Stimulated activated CD8-positive, alpha-beta memory T cell treated with anti-CD3 and anti-CD28 coated beads, Interleukin-4, amount 100 ng/mL, for 1 hour (primary cell): ENCODE measurements at places on chromosomes 5 and 9.

DNA sequence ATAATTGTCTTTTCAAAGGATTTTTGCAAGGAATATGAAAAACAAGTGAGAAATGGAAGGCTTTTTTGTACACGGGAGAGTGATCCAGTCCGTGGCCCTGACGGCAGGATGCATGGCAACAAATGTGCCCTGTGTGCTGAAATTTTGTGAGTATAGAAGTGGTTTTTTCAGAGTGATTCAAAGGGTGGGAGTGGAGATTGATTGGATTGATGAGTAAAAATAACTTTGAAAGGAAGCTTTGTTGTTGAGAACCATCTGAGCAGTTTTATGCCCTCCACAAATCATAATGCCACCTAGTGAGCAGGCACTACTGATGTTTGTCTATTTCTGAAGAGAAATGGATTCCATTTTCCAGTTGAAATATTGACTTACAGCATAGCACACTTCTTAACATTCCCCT is 30.6 kb downstream of the SPINK5 start:
- DNase-seq: no peak

DNA sequence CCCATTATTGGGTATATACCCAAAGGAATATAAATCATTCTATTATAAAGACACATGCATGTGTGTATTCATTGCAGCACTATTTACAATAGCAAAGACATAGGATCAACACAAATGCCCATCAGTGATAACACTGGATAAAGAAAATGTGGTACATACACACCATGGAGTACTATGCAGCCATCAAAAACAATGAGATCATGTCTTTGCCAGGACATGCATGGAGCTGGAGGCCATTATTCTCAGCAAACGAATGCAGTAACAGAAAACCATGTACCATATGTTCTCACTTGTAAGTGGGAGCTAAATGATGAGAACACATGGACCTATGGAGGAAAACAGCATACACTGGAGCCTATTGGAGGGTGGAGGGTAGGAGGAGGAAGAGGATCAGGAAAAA is 402.4 kb downstream of the CSNK1G3 start:
- DNase-seq: no peak

DNA sequence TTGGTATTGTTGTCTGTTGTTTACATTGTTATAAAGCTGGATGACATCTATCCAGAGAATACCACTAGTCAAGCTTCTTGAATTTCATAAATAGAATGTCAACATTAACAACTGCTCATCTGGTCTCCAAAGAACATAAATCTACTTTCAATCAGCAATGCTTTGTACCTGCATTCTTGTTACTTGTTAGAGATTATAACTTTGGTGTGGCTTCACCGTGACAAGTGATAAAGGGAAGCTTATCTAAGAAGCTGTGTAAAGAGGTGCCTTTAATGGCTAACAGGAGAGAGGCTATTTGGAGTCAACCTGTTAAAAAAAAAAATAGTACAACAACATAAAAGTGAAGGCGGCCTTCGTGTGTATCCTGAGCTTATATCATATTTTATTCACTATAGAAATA is 41.8 kb downstream of the MUSK start:
- no peak for DNase-seq

DNA sequence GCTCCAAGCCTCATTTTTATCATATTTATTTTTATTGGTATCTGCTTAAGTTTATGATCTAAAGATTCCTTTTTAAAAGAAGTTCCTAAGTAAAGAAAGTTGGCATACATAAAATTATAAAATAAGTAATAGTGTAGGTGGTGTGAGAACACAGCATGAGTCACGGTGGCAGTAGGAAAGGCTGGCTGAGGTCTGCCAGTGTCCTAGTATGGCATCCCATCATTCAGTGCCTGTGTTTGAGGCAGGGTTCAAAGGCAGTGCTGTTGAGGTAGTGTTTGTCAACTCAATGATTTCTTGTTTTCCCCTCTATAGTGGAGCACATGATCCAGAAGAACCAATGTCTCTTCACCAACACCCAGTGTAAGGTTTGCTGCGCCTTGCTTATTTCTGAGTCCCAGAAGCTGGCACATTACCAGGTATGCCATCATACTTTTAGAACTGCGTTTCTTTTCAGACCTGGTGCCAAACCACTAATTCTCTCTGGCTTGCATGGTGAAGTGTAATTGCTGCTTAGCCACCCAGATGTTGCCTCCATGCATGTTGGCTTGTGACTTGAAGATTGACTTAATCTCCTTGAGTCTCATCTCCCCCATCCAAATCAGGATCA is 18.4 kb downstream of the ZNF346 start:
- DNase-seq: no peak

- DNase-seq: no peak
Measured at GRCh38 chr5:21244982-21245381, 1257.0 kb upstream of the CDH18 start.
